ENCODE measurements at places on chromosomes 7 and 10.

GRCh38 chr10:17144757-17145156 is 15.1 kb upstream of the CUBN start:
- peak; percentile 24 for DNase-seq

GRCh38 chr10:49502358-49502757 is 36.6 kb downstream of the ERCC6 start:
- no peak for DNase-seq

- DNase-seq: no peak
Observed at GRCh38 chr7:139829775-139830117, 682 bp downstream of the TBXAS1 start.

DNA sequence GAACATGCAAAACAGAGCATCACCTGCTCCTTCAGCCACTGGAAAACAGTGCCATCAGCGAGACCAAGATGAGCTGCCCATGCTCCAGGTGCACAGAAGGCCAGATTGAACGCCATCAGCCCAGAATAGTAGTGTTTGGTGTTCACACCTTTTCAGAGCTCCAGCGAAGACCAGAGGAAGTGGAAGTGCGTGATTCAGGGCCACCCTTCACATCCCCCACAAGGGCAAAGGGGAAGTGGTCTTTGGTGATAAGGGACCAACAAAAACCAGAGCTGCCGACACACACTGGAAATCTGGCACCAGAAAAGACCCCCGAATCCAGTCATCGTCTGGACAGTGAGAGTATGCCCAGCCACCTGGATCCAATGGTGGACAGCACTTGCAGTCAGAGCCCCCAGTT is 29.5 kb upstream of the TMEM72 start:
- no peak for DNase-seq

DNA sequence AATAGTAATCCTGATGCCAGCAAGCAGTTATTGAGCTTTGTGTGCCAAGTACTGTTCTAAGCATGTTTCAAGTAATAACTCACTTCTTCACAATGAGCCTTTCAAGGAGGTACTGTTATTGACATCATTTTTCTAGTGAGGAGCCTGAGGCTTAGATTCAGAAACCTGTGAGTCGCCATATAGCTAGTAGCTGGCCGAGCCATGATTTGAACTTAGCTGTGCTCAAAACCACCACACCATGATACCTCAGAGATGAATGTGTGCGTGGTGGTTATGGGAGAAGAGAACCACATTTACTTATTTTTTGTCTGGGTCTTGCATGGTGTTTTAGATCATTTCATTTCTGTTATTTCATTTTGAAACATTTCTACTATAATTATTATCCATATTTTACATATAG is 578.9 kb downstream of the AUTS2 start:
- DNase-seq: no peak

DNA sequence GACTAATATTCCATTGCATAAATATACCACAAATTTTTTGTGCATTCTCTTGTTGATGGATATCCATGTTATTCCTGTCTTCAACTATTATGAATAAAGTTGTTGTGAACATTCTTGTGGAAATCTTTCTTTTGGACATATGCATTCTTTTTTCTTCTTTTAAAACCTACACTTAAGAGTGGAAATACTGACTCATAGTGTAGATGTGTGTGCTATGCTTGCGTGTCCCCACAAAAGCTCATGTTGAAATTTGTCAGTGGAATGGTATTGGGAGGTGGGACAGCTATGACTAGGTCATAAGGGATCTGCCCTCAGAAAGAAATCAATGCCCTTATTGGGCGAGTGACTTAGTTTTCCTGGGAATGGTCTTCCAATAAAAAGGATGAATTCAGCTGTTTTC is 203.6 kb upstream of the PRSS58 start:
- no peak for DNase-seq

DNA sequence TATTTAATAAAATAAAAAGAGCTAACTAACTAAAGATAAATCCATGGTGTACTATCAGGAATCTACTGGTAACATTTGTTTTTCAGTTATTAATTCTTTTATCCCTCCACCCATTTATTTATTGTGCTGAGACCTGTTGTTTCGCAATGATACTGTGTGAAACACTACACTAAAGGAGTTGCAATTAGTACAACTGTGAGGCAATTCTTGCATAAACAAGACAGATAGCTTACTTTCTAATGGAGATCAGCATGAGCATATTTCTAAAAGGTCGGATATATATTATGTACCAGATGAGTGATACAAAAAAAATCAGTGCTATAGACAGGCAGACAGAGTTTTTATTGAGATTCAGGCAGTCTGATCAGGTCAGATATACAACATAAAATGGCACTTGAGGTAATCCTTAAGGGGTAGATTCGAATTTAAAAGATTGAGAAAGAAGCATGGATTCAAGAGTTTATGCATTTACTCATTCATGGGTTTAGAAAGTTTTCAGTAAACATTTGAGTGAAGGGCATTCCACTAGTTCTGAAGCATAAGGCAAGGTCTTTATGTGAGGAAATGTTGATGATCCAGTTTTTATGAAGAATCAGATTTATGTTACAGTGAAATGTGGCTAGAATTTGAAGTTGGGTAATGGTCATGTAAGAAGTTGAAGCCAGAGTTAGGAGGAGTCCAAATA is 147.6 kb downstream of the POLR1F start:
- no peak for DNase-seq

GRCh38 chr7:158684329-158684728 is 20.3 kb downstream of the NCAPG2 start:
- DNase-seq: no peak

DNA sequence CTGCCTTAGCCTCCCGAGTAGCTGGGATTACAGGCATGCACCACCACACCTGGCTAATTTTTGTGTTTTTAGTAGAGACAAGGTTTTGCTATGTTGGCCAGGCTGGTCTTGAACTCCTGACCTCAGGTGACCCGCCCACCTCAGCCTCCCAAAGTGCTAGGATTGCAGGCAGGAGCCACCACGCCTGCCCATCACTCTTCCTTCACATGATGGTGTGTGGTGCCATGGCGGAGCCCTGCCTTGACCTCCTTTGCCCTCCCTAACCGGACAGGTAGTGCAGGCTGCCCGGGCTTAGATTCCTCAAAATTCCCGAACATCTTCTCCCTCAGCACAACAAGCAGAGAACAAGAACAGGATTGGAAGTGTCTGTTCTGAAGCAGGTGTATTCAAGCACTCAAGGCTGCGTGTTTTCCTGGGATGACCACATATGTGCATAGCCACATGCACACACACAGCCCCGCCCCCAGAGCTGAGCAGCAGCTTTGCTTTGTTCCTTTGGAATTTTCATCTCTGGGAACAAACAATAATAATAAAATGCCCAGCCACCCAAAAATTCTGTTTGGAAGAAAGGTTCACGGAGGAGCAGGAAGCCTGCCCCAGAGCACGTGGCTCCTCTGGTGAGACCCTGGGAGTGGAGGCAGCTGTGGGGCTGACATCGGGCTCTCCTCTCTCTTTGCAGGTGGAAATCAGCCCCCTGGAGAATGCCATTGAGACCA is 131.3 kb upstream of the NPS start:
- no peak for DNase-seq

- DNase-seq: no peak
Observed at GRCh38 chr10:69636273-69636575, 6.2 kb downstream of the FAM241B start.

DNA sequence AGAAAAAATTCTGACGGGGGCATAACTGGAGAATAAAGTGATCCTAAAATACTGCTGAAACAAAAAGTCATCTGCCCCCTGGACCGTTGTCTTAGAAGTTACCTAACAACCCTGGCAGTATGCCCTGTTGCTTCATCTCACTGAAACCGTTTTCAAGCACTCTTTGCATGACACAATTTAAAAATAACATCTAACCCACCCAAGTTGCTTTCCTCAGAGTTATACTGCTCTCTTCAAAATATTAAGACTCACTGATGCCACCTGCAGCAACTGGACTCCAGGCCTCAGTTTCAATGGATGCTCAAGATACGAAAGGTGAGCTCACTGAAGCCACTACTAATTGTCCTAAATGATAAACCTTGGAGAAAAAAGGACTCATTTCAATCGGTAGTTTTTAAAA is 57.4 kb downstream of the CDK6 start:
- DNase-seq: no peak

- DNase-seq: no peak
Observed at GRCh38 chr7:134300988-134301387, 15.7 kb downstream of the SLC35B4 start.

GRCh38 chr10:26755443-26755903 is 58.0 kb downstream of the PDSS1 start:
- DNase-seq: no peak

DNA sequence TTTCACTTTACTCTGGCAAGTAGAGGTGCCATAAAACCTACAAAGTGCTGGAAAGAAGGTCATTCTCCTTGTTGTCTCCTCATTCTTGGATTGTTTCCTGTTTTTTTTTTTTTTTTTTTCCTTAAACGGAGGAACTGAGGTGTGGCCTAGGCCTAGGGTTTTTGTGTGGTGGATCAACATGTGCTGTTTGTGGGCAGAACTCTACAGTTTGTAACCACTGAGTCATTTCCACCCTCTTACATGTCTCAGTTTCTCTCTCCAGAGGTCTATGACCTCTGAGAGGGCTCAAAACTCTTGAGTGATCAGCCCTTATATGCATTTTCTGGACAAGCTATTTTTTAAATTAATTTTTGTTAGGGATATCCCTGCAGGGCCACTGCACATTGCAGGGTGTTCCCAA is 296.0 kb downstream of the PPP1R3A start:
- no peak for DNase-seq

DNA sequence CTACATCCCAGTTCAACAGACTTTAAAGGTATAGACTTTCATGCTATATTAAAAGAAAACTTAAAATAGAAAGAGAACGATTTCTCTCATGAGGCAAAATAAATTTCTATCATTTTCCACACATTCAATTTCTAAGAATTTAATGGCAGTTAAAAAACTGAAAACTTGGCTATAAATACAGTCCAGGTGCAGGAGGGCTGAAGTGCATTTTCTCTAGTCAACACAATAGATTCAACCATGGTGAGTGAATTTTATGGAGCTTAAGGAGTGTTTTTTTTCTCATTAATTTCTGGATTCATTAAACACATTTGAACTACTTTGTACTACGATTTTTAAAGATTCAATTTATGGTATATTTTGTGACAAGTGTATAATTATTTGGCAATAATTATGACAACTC is 240.8 kb upstream of the SLC26A5 start:
- DNase-seq: no peak

- DNase-seq: no peak
Observed at GRCh38 chr7:78601728-78602127, 803.2 kb downstream of the PHTF2 start.

DNA sequence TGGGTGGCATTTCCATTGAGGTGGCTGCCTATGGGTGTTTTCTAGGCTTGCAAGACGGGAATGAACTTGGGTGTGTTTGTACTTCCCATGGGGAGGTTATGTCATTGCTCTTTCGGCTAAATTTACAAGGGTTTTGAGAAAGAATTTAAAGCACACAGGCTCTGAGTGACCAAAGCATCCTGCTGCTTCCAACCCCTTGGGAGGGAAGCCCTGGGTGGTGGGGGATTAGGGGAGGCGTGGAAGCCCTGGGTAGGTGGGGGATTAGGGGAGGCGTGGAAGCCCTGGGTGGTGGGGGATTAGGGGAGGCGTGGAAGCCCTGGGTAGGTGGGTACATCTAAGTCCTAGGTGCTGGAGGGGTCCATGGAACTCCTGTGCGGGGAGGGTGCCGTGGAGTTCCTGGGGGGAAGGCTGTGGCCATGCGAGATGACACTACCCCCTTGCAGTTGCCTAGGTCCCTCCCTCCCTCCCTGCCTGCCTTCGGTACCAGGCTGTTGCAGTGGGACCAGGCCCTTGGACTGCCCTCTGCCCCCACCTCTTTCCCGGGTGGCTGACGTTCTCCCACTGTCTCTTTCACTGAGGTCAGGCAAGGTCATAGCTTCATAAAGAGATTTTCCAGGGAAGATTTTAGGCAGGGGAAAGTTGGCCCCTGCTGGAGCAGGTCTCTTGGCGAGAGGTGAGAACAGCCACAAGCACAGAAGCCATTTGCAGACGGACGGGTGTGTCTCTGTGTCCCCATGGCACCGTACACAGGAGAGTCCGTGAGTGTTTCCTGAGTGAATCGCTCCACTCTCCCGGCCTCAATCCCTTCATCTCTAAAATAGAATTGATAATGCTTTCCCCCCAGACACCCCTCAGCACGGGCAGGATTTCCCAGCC is 19.5 kb downstream of the PRF1 start:
- no peak for DNase-seq

- no peak for DNase-seq
Observed at GRCh38 chr10:105759669-105760068, 1118.6 kb downstream of the SORCS3 start.

GRCh38 chr7:124942399-124942798 is 12.8 kb upstream of the POT1 start:
- no peak for DNase-seq

- DNase-seq: no peak
Observed at GRCh38 chr10:70892631-70893030, 4.3 kb upstream of the PCBD1 start.

- DNase-seq: no peak
Observed at GRCh38 chr10:20975236-20975635, 78.1 kb upstream of the NEBL start.

DNA sequence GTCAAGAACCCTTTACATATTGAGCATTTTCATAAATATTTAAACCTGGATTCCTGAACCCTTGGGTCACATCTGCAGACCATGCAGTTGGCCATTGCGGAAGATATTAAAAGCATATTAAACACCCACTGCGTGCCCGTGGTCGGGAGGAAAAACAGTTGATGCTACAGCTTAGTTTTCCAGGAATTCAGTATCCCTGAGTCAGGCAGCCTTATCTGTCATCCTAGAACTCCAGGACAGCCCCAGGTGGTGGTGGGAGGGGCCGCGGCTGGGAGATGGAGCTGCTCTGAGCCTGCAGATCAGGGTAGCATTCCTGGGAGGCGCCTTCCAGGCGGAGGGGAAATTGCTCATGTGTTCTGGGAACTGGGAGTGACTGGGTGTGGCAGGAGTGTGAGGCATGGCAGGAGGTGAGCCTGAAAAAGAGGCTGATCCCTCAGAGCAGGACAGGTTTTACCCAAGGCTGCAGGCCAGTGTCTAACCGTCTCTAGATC is 222.9 kb upstream of the SH2B2 start:
- no peak for DNase-seq

DNA sequence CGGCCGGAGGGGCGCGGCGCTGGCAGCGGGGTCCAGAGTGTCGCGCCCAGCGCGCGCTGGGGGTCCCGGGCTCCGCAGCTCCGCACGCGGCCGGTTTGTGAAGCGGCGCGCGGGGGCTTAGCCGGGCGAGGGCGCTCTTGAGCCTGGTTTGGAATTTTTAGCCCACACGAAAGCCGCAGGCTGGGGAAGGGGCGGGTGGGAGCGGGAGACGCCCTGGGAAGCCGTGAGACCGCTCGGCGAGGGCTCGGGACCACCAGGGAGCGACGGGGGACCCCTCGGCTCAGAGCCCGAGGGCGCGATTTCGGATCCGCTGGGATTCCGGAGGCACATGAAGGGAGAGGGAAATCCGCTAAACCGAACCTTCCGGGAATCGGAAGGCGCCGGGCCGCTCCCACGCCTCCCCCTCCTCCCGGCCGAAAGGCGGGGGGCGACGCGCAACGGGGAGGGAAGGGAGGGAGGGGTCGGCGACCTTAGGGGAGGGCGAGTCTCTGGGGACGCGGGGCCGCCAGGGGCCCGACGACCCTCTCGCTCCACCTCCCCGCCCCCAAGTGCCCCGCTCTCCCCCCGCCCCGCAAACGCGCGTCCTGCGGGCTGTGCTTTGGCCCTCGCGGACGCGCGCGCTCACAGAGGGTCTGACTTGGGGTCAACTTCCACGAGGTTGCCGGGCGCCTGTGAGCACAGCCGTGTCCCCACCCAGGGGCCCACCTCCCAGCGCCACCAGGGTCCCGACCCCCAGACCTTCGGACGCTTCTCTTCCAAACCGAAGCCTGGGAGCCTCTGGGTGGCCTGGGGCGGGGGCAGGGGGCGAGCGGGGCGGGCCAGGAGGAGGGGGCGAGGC is 5.1 kb upstream of the ELFN1 start:
- DNase-seq: peak; percentile 9

Data from stimulated activated CD4-positive, alpha-beta T cell treated with anti-CD3 and anti-CD28 coated beads, Interleukin-1b, Interleukin-23, amount 100 ng/mL, for 1 hour (primary cell).